ENCODE measurements at places on chromosomes 5 and 9. TPM values are rescaled to one million over a fixed set of nuclear protein-coding genes. Genes with fewer than 3 reads are reported as not detected.
A peak's percentile ranks its signal among the peaks of the same experiment; 100 is the strongest.

GRCh38 chr5:142324136-142324870 lies 518 bp downstream of the SPRY4 start:
- no peaks in the 10 kb centered on the region for H3K36me3 ChIP-seq
- peak overlapping the region; percentile 6 for H3K4me3 ChIP-seq
- H3K4me1 ChIP-seq, result peaks cover 29% of the 10 kb centered on the region
- no peaks in the 10 kb centered on the region for H3K27me3 ChIP-seq
- H3K27ac ChIP-seq, result peak overlapping the region; percentile 81

The RAD17 gene
- 17.5 TPM for total RNA-seq

DNA sequence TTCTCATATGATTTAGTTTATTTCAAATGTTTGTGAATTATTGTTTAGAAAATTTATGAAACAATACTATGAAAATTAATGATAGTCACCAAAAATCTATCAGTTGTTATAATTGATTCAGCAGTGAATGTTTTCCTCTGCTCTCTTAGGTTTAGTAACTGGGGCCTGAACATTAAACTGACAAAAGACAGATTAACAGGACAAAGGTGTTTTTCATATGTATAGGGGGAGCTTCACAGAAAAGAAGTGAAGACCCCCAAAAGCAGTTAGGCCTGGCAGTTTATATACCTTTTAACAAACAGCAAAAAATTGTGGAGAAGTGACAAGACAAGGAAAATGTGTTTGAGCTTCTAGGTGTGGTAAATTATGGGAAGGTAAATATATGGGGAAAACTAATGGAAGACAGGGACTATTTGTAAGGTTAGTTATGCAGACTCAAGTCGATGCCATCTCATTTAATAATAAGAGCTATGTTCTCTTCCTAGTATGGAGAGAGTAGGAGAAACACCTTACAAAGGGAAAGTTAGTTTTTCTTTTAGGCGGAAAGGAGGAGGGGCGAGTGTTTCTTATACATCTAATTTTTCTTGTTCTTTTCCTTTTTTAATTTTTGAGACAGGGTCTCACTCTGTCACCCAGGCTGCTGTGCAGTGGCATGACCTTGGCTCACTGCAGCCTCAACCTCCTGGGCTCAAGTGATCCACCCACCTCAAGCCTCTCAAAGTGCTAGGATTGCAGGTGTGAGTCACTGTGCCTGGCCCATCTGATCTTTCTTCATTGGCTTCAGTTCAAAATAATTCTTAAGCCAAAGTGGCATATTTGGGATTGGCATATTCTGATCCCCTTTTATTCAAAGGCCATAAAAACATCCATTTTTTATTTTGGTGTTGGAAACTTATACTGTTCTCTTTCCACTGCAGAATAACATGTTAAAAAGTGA lies 77.8 kb downstream of the C9orf153 start:
- no peaks in the 10 kb centered on the region for H3K36me3 ChIP-seq
- no peak overlapping the region for H3K27ac ChIP-seq
- peaks cover 4% of the 10 kb centered on the region for H3K4me1 ChIP-seq
- H3K4me3 ChIP-seq, result no peak overlapping the region

The ARRDC1 gene
- total RNA-seq, result 93.6 TPM

GRCh38 chr9:128846680-128847030 lies 17.1 kb upstream of the SPOUT1 start:
- no peak overlapping the region for H3K27ac ChIP-seq
- H3K4me3 ChIP-seq, result no peak overlapping the region
- DNase-seq, result no peak
- no peaks in the 10 kb centered on the region for H3K27me3 ChIP-seq

DNA sequence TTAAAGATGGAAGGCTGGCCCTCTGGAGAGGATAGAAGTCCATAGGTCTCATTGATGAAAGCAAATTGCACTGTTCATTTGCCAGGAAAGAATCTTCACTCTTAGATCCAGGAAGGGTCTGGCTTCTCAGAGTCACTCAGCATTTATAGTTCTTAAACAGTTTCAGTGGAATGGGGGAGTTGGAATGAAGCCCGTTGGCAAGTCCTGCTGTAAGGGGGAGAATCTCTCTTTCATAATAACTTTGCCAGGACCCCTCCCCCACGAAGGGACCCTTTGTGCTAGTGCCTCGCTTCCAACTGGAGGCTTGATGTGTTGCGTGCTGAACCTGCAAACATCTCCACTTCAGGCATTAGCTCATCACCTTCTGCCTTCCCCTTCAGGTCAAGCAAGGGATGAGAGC lies 57.1 kb downstream of the ENTREP1 start:
- DNase-seq, result no peak
- H3K4me3 ChIP-seq, result no peak overlapping the region
- no peak overlapping the region for H3K27ac ChIP-seq
- H3K4me1 ChIP-seq, result peaks cover 17% of the 10 kb centered on the region
- H3K36me3 ChIP-seq, result no peaks in the 10 kb centered on the region

The FGF18 gene
- total RNA-seq, result not detected

GRCh38 chr5:139392324-139392677 lies 2.6 kb upstream of the MZB1 start:
- peaks cover 40% of the 10 kb centered on the region for H3K4me1 ChIP-seq
- no peak overlapping the region for H3K4me3 ChIP-seq
- H3K36me3 ChIP-seq, result no peaks in the 10 kb centered on the region
- no peaks in the 10 kb centered on the region for H3K27me3 ChIP-seq
- no peak overlapping the region for H3K27ac ChIP-seq
- no peak for DNase-seq
